H54 (cell line): ENCODE measurements at places on chromosomes 2 and 18.

DNA sequence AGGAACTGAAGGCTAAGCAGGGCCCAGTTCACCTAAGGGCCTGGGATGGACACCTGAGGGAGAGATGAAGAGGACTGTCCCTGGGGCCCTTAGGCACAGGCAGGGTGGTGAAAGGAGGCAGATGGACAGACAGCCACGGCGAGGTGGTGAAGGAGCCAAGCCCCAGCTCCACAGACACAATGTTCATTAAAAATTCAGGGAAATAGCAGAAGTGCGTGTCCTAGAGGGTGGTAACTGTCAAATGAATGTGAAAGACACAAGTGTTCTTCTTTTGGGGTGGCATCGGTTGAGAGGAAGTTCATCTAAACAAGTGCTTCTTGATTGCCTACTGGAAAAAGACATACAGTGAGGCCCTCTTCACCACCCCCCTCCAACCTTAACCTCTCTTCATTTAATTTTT, 76.2 kb upstream of the SIX2 start:
- no peak for DNase-seq

DNA sequence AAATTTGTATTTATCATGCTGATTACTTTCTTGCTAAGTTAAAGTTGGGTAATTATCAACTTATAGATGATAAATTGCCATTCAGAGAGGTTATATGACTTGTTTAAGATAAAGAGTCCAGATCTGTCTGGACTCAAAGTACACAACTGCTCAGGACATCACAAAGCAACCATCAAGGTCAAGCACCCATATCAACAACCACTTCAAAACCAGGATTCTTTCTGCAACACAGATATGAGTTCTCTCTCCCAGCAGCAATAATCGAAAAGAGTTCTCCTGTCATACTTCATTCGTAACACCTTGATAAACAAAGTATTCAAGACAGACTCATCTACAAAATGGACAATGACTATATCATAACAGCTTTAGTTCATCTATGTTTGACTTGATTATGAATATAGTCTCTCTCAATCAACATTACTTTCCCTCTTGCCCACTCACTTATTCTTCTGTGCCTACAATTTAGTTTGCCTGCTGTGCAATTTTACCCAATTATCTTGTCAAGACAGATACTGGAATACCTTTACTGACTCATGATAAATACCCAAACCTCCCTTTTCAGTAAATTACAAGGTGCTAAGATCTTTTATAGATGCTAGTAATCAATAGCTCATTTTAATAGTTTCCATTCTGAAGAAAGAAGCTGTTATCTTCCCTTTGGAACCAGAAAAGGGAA, 281.8 kb downstream of the NBAS start:
- no peak for DNase-seq

GRCh38 chr2:171347591-171348032, 86.2 kb downstream of the METTL8 start:
- peak; percentile 22 for DNase-seq

- DNase-seq, result no peak
These were observed 31.0 kb upstream of the WIPF1 start for GRCh38 chr2:174628528-174629169.

DNA sequence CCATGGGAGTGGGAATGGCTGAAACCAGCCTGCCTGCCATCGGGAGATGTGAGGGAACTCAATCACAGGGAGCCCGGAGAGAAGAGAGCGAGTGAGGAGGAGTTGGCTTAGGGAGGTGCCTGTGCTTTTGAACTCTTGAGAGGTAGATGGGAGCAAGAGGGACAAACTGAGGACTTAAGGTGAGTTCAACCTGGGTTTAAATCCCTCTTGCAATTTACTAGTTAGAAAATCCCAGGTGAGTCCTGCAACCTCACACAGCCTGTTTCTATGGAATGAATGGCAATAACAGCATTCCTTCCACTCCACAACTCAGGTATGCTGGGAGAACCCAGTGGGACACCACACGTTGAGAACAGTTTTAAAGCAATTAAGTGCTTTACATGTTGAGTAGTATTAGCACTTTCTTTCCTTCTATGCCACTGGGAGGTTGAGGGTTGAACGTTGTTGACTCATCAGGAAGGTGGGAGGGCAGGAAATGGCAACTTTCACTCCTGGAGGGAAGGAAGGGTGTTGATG, 57.3 kb downstream of the VIT start:
- DNase-seq, result peak; percentile 37
